ENCODE measurements at places on chromosomes 16 and 17.

DNA sequence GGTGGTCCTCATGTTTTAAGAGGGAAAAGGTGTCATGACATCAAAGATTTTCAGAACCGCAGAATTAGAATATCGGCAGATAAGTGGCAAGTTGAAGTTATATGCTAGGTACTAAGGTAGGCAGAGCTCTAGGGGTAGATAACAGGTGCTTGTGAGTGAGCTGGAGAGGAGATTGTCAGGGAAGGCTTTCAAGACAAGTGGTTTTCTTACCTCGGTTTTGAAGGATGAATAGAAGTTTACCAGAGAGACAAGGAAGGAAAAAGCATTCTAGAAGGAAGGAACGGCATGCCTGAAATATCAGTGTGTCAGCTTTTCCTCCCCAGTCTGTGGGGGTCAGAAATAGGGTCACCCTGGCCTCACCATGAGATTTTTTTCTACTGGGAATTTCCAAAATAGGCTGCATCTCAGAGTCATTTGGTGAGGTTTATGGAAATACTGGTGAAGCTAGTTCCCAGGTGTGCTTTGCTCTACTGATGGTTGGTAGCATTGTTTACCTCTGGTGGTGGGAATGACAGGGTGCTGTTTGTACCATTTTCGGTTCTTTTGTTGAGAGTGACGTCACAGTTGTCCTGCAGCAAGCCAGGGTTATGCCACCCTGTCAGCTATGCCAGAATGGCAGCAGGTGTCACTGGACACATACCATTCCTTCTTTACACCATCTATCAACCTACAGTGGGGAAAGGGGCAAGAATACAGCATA is 112.5 kb downstream of the MSI2 start:
- DNase-seq: no peak

DNA sequence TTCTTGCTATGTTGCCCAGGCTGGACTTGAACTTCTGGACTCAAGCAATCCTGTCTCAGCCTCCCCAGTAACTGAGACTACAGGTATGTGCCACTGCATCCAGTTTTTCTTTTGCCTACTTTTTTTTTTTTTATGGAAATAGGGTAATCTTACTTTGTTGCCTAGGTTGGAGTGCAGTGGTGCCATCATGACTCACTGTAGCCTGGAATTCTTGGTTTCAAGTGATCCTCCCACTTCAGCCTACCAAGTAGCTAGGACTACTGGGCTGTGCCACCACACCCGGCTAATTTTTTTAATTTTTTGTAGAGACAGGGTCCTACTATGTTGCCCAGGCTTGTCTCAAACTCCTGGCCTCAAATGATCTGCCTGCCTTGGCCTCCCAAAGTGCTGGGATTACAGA is 10.0 kb downstream of the LRRC36 start:
- no peak for DNase-seq

GRCh38 chr17:9766970-9767369 is 24.4 kb downstream of the DHRS7C start:
- no peak for DNase-seq

DNA sequence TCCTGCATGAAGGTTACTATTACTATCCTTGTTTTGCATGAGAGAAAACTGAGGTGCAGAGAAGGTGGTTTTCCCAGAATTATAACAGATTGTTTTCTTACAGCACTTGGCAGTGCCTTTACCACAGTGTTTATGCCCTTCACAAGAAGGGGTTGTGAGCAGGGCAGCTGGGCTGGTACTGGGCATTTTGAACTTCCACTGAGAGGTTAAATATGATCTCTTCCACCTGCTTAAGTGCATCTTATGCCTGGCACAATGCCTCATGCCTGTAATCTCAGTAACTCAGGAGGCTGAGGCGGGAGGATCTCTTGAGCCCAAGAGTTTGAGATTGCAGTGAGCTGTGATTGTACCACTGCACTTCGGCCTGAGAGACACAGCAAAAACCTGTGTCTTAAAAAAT is 36.2 kb downstream of the NDE1 start:
- no peak for DNase-seq
